ENCODE measurements at places on chromosomes 11 and 22.

- no peak for DNase-seq
Measured at GRCh38 chr11:84663731-84664130, 963.4 kb downstream of the DLG2 start.

GRCh38 chr11:726278-727220 lies 20.5 kb downstream of the EPS8L2 start:
- no peak for DNase-seq

GRCh38 chr11:70134490-70134889 lies 56.4 kb downstream of the ANO1 start:
- no peak for DNase-seq

GRCh38 chr11:66359662-66360087 lies 11.9 kb downstream of the SLC29A2 start:
- no peak for DNase-seq

Measured in fibroblast of upper back skin (primary cell).